Heart right ventricle (tissue), 16 donors: ENCODE measurements at places on chromosomes 16 and 17.

- H3K27me3 ChIP-seq: no peaks in the 10 kb centered on the region
- DNase-seq: no peak
- H3K4me3 ChIP-seq: no peak overlapping the region
- H3K27ac ChIP-seq: no peak overlapping the region
These were observed 13.3 kb downstream of the TBKBP1 start for GRCh38 chr17:47707056-47707804.

- H3K27me3 ChIP-seq: no peaks in the 10 kb centered on the region
- no peak overlapping the region for H3K27ac ChIP-seq
- DNase-seq: no peak
- H3K4me1 ChIP-seq: peaks cover 4% of the 10 kb centered on the region
These were observed 126.9 kb downstream of the MRM1 start for GRCh38 chr17:36728030-36728991.

DNA sequence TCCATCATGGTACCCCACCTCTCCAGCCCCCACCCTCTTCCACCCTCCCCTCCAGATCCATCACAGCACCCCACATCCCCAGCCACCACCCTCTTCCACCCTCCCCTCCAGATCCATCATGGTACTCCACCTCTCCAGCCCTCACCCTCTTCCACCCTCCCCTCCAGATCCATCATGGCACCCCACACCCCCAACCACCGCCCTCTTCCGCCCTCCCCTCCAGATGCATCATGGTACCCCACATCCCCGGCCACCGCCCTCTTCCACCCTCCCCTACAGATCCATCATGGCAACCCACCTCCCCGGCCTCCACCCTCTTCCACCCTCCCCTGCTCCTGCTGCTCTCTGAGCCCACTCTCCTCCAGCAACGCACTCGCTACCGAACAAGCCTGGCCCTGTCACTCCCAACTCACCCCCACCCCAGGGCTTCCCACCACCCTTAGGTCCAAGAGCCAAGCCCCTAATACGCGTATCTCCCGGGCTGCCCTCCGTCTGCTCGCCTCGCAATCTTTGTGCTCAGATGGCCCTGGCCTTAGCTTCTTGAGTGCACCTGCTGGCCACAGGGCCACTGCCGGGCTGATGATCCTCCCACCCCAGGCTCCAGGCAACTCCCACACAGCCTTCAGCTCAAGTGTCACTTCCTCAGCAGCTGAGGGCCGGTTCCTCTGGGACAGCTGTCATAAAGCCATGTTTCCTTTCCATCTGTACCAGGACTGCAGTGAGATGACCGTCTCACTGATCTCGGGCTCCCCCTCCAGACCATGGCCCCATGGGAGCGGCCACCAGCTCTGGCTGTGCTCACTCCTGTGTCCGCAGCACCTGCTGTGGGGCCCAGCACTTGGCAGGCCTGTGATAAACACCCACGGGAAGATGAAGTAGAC lies 25.5 kb downstream of the KDM8 start:
- no peak overlapping the region for H3K4me3 ChIP-seq
- no peaks in the 10 kb centered on the region for H3K27me3 ChIP-seq
- peaks cover 48% of the 10 kb centered on the region for H3K36me3 ChIP-seq
- H3K4me1 ChIP-seq: peaks cover 45% of the 10 kb centered on the region

DNA sequence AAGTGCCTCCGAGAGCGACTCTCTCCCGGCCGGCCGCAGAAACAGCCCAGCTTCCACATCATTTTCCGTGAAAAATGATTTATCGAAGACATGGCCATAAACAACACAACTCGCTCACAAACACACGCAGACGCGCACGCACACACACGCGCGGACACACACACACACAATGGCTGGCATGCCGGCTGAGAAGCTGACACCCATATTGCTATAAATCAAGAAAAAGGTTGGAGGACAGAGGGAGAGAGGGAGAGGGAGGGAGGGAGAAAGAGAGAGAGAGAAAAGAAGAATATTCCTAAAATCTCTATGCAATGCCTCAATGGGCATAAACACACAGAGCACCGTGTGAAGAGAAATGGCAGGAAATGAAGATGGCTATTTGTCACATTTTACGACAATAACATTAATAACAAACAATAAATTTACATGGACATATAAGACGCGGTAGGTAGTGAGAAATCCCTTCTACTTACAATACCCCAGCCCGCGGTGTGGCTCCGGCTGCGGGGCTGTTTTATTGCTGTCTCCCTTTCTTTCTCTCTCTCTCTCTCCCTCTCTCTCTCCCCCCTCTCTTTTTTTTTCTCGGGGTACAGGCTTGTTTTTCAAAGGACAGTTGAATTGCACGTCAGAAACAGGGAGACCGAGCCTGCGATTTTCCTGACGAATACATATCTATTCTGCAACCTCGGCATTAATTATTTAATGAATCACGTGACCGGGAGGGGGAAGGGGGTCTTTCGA lies 9.5 kb downstream of the HOXB4 start:
- DNase-seq: no peak
- H3K27me3 ChIP-seq: peaks cover 100% of the 10 kb centered on the region
- H3K4me1 ChIP-seq: peaks cover 4% of the 10 kb centered on the region
- H3K36me3 ChIP-seq: no peaks in the 10 kb centered on the region
- H3K27ac ChIP-seq: peak overlapping the region; percentile 65
- H3K4me3 ChIP-seq: no peak overlapping the region

DNA sequence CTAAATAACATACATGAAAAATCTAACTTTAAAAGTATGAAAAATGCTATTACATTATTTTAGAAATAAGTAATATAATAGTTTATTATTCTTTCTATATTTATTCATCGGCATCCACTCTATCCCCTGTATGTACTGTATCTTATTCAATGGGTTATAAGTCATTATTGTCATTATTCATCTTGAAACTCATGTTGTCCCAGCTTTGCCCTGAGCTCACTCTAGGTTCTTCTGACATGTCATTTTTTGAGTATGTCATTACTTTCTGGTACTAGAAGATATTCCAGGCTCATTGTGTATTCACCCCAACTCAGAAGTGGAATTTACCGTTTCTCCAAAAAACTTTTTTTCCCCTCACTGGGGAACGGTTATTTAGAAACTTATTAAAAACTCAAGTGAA lies 53.0 kb upstream of the MNT start:
- no peak overlapping the region for H3K4me3 ChIP-seq
- no peak overlapping the region for H3K27ac ChIP-seq
- no peaks in the 10 kb centered on the region for H3K27me3 ChIP-seq
- H3K36me3 ChIP-seq: peaks cover 38% of the 10 kb centered on the region
- no peaks in the 10 kb centered on the region for H3K4me1 ChIP-seq

GRCh38 chr17:82274134-82275020 lies 877 bp upstream of the CSNK1D start:
- H3K4me1 ChIP-seq: peaks cover 39% of the 10 kb centered on the region
- no peak for DNase-seq
- H3K27me3 ChIP-seq: no peaks in the 10 kb centered on the region
- H3K27ac ChIP-seq: peak overlapping the region; percentile 100
- peaks cover 32% of the 10 kb centered on the region for H3K36me3 ChIP-seq
- peak overlapping the region; percentile 89 for H3K4me3 ChIP-seq

DNA sequence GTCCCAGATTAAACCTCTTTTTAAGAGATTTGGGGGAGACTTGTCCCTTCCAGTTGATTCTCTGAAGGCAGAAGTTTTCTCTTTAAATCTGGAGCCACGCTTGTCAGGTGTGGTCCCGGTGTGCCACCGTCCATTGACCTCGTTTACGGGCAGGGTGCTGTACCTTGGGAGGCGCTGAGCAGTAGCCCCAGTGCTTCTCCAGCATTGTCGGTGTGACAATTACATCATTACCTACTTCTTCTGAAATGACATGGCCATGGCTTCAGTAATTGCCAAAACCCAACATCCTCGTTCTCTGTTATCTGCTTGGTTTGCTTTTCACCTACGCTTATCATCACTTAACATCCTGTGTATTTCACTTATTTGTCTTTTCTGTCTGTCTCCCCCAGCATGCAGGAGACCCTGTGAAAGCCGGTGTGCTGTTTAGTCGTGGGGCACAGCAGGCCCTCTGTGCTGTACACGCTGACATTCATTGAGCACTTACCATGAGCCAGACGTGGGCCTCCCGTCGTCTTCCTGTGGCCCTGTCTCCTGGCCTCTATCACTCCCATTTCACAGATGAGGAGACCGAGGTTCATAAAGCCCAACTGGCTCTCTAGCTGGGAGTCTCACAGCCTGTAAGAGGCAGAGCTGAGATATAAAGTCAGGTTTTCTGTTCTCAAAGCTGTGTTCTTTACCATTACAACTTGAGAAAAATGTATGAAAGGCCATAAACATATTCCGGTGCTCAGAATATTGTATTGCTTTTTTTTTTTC lies 143.9 kb downstream of the CMIP start:
- H3K27me3 ChIP-seq: no peaks in the 10 kb centered on the region
- no peak overlapping the region for H3K4me3 ChIP-seq
- H3K4me1 ChIP-seq: peaks cover 7% of the 10 kb centered on the region
- no peak for DNase-seq

GRCh38 chr17:45436625-45437464 lies 4.2 kb upstream of the ARHGAP27 start:
- no peak for DNase-seq
- no peak overlapping the region for H3K4me3 ChIP-seq
- peaks cover 52% of the 10 kb centered on the region for H3K36me3 ChIP-seq
- H3K27me3 ChIP-seq: no peaks in the 10 kb centered on the region

GRCh38 chr16:2236337-2237101 lies at the start of gene DNASE1L2:
DNASE1L2 (plus strand) TSS chr16:2236444; CDS start chr16:2236817, 373 bp downstream.
- DNase-seq: no peak
- H3K27ac ChIP-seq: no peak within 1 kb of the TSS
- H3K4me3 ChIP-seq: peak within 1 kb of the TSS; percentile 42
- peaks cover 13% of the 10 kb centered on the region for H3K27me3 ChIP-seq
- H3K4me1 ChIP-seq: peaks cover 24% of the 10 kb centered on the region

- peaks cover 21% of the 10 kb centered on the region for H3K27me3 ChIP-seq
- H3K36me3 ChIP-seq: no peaks in the 10 kb centered on the region
- no peak for DNase-seq
- H3K27ac ChIP-seq: no peak overlapping the region
These were observed 2.1 kb downstream of the ACD start for GRCh38 chr16:67657751-67658518.

GRCh38 chr16:89413811-89414585 lies 76.4 kb downstream of the ANKRD11 start:
- no peak overlapping the region for H3K4me3 ChIP-seq
- no peak overlapping the region for H3K27ac ChIP-seq
- H3K36me3 ChIP-seq: no peaks in the 10 kb centered on the region

- no peak for DNase-seq
- no peak overlapping the region for H3K4me3 ChIP-seq
These were observed 26.0 kb downstream of the ACSF3 start for GRCh38 chr16:89119661-89120141.

DNA sequence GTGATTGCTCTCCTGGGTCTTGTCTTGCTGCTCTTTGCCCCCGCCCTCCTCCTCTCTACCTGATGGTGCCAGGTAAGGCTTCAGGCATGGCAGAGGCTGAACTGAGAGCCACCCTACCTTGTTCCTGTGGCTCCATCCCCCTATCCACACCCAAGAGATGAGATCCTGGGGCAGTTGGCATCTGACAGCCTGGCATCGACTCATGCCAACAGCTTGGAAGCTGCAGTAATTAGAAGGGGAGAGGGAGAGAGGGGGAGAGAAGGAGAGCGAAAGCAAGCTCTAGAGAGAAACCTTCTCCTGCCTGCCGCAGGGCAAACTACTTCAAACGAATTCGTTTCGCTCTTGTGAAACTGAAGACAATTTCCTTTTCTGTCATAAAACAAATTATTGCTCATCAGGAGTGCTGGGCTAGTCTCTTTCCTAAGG lies 13.8 kb upstream of the SP6 start:
- peaks cover 34% of the 10 kb centered on the region for H3K27me3 ChIP-seq
- H3K27ac ChIP-seq: no peak overlapping the region
- peaks cover 5% of the 10 kb centered on the region for H3K4me1 ChIP-seq
- H3K36me3 ChIP-seq: no peaks in the 10 kb centered on the region
- no peak for DNase-seq
- H3K4me3 ChIP-seq: no peak overlapping the region

DNA sequence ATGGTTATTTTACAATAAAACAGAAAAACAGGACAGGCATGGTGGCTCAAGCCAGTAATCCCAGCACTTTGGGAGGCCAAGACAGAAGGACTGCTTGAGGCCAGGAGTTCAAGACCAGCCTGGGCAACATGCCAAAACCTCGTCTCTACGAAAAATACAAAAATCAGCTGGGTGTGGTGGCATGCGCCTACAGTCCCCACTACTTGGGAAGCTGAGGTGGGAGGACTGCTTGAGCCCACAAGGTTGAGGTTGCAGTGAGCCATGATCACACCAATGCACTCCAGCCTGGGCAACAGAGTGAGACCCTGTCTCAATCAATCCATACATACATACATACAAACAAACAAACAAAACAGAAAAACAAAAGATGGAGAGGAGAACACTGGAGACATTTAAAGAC lies 45.6 kb downstream of the USP31 start:
- H3K27me3 ChIP-seq: no peaks in the 10 kb centered on the region
- H3K27ac ChIP-seq: no peak overlapping the region
- peaks cover 13% of the 10 kb centered on the region for H3K4me1 ChIP-seq

- no peaks in the 10 kb centered on the region for H3K4me1 ChIP-seq
- no peaks in the 10 kb centered on the region for H3K36me3 ChIP-seq
- no peak for DNase-seq
- H3K4me3 ChIP-seq: no peak overlapping the region
These were observed 368.6 kb downstream of the SHISA9 start for GRCh38 chr16:13269905-13270528.

- H3K27ac ChIP-seq: no peak overlapping the region
- no peak for DNase-seq
- H3K27me3 ChIP-seq: peaks cover 52% of the 10 kb centered on the region
- no peaks in the 10 kb centered on the region for H3K4me1 ChIP-seq
- H3K4me3 ChIP-seq: no peak overlapping the region
These were observed 42.0 kb downstream of the TBX21 start for GRCh38 chr17:47774987-47775580.

GRCh38 chr17:81867991-81868673 lies 3.0 kb downstream of the ARHGDIA start:
- peaks cover 64% of the 10 kb centered on the region for H3K4me1 ChIP-seq
- no peak overlapping the region for H3K4me3 ChIP-seq
- no peak for DNase-seq
- H3K36me3 ChIP-seq: peaks cover 46% of the 10 kb centered on the region

- no peaks in the 10 kb centered on the region for H3K36me3 ChIP-seq
- H3K4me3 ChIP-seq: no peak overlapping the region
- no peaks in the 10 kb centered on the region for H3K27me3 ChIP-seq
- no peaks in the 10 kb centered on the region for H3K4me1 ChIP-seq
- no peak overlapping the region for H3K27ac ChIP-seq
These were observed 39.8 kb downstream of the USP43 start for GRCh38 chr17:9684955-9685621.

GRCh38 chr17:28871056-28871579 lies 16.3 kb downstream of the ERAL1 start:
- no peaks in the 10 kb centered on the region for H3K36me3 ChIP-seq
- DNase-seq: no peak
- no peaks in the 10 kb centered on the region for H3K4me1 ChIP-seq
- H3K27ac ChIP-seq: no peak overlapping the region
- H3K4me3 ChIP-seq: no peak overlapping the region

DNA sequence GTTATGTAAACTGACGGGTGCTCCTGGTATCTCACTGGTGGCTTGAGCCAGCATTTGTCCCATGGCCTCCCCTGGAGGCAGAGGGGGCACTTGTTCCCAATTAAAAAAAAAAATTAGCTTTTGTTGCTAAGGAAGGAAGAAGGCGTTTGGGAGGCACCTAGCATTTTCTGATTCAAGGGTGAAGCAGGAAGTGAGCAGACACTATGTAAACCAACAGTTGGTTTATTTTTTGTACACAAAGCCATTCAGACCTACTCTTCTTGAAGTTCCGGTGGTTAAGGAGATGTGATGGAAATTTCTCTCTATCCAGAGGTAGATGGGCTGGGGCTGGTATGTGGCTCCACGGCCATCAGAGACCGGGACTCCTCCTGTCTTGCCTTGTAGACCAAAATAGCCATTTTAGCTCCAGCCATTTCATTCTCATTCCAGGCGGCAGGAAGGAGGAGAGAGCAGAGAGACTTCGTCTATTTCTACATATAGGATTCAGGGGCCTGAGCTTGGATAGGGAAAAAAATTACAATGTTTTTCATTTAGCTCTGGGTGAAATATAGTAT lies 103.0 kb downstream of the SNX29 start:
- H3K27me3 ChIP-seq: no peaks in the 10 kb centered on the region
- no peak overlapping the region for H3K27ac ChIP-seq
- peaks cover 12% of the 10 kb centered on the region for H3K4me1 ChIP-seq
- no peak overlapping the region for H3K4me3 ChIP-seq
